ENCODE measurements at places on chromosomes 6 and 20.
A peak's percentile ranks its signal among the peaks of the same experiment; 100 is the strongest.

GRCh38 chr6:39792540-39793450 is 619 bp downstream of the DAAM2 start:
- no peak for DNase-seq

GRCh38 chr6:42407379-42407778 is 44.3 kb downstream of the TRERF1 start:
- DNase-seq: no peak

DNA sequence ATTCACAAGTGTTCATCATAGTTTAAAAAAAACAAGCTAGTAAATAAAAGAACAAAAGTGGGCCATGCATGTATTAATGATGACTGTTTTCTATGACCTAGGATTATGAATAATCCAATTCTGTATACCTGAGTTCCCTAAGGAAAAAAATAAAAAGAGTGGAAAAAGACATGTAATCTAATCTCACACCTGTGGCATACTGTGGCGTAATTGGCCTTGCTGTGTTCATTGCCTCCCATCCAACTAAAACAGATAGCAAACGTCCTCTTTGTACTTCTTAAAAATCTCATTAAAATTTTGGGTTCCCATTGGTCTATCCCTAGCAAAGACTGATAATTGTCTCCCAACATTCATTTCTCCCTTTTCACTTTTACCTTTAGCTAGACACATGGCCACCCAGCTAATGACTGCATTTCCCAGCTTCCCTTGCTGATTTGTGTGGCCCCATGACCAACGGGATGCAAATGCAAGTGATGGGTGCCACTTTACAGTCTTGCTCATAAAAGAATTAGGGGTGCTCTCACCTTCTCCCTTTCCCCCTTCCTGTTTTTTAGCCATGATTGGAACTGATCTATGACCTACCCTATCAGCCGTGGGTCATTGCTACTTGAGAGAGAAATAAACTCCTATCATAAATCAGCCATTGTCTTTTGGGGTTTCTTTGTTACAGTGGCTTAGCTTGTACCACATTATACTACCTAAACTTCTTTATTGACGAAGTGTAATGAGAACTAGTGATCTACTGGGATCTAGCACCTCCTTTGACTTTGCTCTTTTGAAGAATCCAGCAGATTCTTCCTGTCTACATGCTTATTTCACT is 32.0 kb upstream of the TBC1D22B start:
- no peak for DNase-seq

DNA sequence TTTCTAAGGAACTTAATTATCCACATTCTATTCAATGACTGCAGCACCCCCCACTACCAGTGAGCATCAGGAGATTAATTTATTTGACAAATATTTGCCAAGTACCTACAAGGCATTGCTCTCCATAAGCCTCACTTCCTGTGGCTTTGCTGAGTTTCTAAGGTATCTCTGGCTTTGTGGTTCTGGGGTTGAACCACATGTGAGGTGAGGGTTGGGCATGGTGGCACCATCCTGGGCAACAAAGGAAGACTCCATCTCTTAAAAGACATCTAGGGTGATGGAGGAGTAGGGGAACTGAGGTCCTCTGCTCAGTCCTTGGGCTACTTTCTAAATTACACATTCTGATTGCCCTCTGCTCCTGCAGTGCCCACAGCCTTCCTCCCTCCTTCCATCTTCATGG is 25.5 kb upstream of the WFDC2 start:
- DNase-seq: no peak

DNA sequence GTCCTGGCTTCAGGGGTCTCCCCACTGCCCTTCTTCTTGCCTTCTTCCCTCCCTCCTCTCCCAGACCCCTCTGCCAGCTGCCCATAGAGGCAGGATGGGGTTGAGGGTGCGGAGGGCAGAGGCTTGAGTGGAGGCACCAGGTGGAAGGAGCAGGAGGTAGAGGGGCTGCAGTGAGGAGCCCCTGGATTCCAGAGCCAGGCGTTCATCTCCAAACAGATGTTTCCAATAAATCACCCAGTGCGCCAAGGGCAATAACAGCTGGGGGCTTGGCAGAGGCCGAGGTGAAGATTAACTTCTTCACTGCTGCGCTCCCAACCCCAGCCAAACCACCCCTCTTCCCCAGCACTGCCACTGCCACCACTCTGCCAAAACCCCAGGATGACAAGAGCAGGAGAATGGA is 10.7 kb downstream of the MDFI start:
- DNase-seq: no peak

GRCh38 chr20:63848003-63848911 is 13.0 kb upstream of the ABHD16B start:
- no peak for DNase-seq

DNA sequence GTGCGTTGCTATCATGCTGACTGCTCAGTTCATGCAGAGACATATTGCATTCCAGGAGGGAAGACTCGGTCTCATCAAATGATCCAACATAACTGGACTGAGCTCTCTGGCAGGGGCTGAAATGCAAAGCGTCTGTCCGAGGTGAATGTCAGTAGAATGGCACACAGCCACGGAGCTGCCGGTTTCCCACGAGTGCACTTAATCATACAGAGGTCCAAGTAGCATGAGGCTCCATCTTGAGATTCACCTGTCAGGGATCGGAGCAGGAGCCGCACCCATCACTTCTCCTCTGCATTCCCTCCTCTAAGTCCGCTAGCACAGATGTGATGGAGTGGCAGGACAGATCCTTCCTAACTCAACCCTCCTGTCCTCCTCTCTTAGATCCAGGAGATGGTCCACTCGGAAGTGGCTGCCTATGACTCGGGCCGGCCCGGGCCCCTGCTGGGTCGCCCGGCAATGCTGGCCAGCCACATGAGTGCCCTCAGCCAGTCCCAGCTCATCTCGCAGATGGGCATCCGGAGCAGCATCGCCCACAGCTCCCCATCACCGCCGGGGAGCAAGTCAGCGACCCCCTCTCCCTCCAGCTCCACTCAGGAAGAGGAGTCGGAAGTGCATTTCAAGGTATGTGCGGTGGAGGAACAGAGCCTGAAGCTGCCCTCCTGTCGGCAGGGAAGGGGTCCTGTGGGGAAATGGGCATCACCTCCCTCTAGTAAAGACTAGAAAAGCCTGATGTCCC is 135.9 kb downstream of the JPH2 start:
- DNase-seq: no peak

DNA sequence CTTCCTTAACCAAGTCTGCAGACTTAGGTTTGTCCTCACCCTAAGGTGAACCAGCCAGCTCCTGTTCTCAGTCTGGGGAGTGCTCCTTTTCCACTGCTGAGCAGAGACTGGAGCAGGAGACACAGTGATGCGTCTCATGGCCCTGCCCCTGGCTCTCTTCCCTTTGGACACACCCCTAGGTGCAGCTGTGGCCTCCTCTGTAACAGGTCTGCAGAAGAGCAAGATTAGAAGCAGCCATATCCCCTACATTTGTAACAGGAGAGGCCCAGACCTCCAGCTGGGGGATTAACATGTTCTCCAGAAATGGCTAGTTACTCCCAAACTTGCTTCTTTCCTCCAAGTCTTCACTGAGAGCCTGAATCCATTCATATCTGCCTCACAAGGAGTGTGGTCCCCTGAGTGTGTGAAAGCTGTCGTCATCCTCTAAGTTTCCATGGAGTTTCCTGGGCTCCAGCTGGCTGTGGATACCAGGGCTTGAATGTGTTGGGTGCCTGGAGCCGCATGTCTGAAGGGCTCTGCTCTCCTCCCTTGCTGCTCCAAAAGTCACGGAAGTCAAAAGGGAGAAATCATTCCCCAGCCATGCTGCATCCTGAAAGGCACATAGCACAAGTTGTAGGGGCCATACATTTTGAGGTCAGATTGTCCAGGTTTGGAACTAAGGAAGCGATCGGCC is 57.7 kb downstream of the PPP1R14C start:
- DNase-seq: no peak

GRCh38 chr20:32828029-32828680 is 8.4 kb downstream of the MAPRE1 start:
- DNase-seq: no peak

GRCh38 chr20:5526516-5526915 is 209.8 kb upstream of the PROKR2 start:
- no peak for DNase-seq

DNA sequence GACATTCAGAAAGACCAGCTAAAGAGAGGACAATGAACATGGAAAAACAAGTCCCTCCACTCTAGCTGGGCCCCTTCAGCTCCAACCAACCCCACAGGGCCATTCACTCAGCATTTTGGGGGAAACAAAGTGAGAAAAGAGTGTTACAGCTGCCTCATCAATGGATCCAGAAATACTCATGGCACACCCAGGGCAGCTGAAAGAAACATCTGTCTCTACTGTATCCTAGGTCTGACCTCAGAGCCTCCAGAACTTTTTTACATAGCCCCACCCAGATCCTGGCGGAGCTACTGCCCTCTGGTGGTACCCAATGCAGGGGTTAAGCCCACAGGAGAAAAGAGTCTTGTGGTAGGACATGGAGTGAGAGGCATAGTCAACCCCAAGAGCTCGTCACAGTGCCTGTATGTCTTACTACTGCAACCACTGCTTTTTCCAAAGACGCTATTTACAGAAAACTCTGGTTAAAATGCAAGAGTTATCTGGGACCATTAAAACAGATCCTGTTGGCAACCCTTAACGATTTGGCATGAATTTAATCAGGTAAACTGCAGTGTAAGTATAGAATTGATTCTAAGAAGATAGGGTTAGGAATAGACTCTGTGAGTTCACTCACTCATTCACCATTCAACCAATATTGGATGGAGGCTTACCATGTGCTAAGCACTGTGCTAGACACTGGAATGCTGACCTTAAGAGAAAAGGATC is 37.4 kb upstream of the FAM83C start:
- DNase-seq: peak; percentile 40

DNA sequence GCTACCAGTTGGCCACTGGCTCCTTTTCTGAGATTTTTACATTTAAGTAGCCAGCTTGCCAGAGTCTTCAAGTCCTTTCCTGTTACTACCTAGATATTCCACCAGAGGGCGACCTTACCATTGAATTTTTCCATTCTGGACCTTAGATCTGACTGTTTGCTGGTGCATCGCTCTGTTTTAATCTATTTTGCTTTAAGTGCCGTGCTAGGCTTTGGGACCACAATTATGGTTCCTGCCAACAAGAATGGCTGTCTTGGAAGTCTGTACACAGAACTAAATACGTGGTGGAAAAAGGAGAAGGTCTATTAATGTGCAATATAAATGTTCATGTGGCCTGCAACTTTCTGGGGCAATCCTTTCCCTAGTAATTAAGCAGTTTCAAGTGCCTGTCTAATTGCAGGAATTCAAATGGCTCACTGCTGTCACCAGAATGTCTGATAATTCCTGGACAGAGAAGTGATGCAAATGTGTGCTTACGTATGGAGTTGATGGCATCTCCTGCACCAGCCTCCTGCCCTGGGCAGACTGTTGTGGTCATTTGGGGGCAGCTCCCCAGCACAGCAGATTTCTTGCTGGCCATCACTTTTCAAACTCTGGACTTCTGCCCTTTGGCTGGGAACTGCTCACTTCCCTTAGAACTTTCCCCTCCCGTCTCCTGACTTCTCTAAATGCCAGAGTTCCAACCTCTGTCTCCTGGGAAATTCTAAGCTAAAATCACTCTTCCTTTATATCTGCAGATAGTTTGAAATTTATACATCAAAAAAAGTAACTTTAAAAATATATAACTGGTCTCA is 5.6 kb upstream of the HLA-DOA start:
- DNase-seq: peak; percentile 75

GRCh38 chr6:37867756-37868446 is 48.4 kb downstream of the ZFAND3 start:
- DNase-seq: no peak

GRCh38 chr20:35514371-35514932 is 15.0 kb downstream of the C20orf173 start:
- DNase-seq: no peak

DNA sequence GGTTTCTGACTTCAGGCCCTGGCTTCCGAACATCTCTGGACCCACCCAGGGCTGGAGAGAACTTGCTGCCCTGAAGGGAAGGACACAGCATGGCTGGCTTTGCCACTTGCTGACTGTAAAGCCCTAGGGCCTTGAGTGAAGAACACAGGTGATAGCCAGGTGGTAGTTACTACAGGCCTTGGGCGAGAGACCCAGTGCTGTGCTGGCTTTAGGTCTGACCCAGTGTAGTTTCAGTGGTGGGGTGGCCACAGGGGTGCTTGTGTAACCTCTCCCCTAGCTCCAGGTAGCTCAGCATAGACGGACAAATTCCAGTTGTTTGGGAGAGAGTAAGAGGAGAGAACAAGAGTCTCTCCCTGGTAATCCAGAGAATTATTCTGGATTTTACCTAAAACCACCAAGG is 27.1 kb downstream of the NCOA6 start:
- no peak for DNase-seq

- no peak for DNase-seq
These were observed at the start of gene TUBB1 for GRCh38 chr20:59019217-59019616. Gene TUBB1, plus strand, starts transcription at chr20:59019429. Its CDS starts 94 bp downstream, at chr20:59019523.

DNA sequence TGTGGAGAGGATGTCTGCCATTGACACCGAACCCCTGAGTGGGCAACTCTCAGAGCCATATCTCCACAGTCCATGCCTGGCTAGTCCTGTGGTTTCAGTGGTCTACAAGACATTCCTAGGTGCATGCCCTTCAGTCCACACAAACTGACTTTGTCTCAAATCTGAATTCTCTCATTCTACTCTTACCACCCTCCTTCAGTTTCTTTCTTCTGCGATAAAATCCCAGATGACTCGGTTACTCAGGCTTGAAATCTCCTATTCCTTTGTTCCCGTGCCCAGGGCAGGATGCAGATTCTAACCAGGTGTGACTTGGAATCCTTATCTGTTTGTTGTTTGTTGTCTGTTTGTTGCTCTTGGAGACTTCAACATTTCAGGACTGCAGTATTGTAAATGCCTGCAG is 9.3 kb downstream of the CDS2 start:
- DNase-seq: no peak

- no peak for DNase-seq
These were observed 15.2 kb upstream of the KCNK15 start for GRCh38 chr20:44730441-44730840.

- no peak for DNase-seq
These were observed 98.8 kb downstream of the SASH1 start for GRCh38 chr6:148441454-148441911.

GRCh38 chr6:166470863-166471410 is 88.2 kb upstream of the MPC1 start:
- DNase-seq: no peak

DNA sequence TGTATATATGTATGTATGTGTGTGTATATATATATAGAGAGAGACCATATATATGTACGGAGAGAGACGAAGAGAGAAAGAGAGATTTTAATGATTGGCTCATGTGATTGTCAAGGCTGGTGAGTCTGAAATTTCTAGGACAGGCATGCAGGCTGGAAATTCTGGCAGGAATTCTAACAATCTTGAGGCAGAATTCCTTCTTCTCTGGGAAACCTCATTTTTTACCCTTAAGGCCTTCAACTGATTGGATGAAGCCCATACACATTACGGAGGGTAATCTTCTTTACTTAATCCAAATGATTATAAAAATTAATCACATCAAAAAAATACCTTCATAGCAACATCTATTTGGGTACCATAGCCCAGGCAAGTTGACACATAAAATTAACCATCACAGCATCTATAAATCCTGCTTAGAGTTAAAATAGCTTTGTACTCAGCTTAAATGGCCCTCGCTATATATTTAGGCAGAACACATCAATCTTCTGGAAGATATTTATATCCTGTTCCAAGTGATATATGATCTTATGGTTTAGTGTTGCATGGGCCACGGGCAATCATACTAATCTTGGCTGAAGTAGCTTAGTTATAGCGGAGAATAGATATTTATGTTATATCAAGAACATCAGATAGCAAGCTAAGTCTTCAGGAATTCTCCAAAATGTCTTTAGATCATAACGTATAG is 36.6 kb downstream of the ABRACL start:
- no peak for DNase-seq

Data from HAP-1 (cell line).